Fibroblast of skin of scalp (primary cell): ENCODE measurements at places on chromosomes 4 and X.

DNA sequence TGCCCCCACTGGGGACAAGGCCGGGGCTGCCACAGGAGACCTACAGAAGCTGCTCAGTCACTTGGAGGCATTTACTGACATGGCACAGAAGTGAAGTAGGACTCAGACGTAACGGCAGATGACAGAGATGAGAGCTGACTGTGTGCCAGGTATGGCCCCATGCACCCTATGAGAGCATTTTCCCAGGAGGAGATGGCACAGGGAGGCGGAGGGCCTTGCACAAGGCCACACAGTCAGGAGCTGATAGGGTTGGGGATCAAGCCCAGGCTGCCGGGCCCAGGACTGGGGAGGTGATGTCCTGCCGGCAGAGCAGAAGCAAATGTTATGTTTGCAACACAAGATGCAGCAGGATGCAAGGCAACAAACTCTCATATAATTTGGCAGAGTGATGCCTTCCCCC is 34.1 kb downstream of the NAT8L start:
- DNase-seq = no peak

GRCh38 chrX:45143455-45143854 is 57.2 kb downstream of the DIPK2B start:
- no peak for DNase-seq

GRCh38 chr4:55468724-55469123 is 73.0 kb downstream of the TMEM165 start:
- DNase-seq = peak; percentile 54

DNA sequence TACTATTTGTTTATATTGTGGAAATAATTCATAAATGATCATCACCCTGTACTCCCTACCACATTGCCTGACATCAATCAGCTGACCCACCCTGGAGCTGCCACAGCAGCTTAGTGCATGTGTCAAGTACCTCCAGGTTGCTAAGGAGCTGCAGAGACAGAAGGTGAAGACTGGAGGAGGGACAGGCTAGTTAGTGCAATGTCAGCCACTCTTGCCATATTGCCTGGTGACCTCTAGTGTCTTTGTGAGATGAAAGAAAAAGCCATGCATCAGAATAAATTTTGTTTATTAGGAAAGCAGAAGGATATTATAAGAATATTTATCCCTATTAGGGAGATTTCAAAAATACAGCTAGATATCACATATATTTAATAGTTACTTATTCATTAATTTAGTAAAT is 243.9 kb upstream of the FAT4 start:
- no peak for DNase-seq

- no peak for DNase-seq
These were observed 26.8 kb downstream of the SH3TC1 start for GRCh38 chr4:8225706-8226443.

DNA sequence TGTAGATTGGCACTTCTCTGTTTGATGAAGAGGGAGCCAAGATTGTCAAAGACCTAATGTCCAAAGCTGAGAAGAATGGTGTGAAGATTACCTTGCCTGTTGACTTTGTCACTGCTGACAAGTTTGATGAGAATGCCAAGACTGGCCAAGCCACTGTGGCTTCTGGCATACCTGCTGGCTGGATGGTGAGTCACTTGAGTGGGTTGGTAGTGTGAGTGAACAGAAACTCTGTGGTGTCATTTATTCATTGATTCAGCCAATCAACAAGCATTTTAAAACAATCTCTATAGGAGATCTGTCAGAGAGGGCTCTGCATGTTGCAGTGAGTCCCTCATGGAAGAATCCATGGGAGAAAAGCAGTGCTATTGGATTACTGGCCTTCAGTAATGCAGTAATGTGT is 16.3 kb downstream of the TAF9B start:
- peak; percentile 29 for DNase-seq

- no peak for DNase-seq
These were observed 6.2 kb downstream of the SUV39H1 start for GRCh38 chrX:48702716-48703115.

- no peak for DNase-seq
These were observed 27.7 kb downstream of the PDGFRA start for GRCh38 chr4:54256491-54257486.

DNA sequence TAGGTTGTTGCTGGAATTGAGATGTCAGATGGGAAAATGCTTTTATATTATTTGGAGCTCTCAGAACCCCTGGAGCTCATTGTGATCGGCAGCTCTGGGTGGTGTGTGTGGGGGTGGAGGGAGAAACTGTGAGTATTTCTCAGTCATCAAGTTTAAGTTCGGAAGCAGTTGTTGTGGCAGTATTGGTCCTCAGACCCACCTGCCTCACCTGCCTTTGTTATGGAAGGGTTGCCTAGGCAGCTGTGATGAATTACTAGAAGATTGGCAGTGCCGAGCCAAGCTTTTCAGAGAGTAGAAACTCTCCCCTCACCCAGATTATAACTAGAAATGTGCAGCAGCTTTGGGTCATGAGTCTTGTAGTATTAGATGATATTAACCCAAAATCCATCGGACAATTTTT is 9.5 kb downstream of the IGSF1 start:
- DNase-seq = no peak

- DNase-seq = no peak
These were observed 187.4 kb upstream of the TEX13C start for GRCh38 chrX:125132274-125132673.

DNA sequence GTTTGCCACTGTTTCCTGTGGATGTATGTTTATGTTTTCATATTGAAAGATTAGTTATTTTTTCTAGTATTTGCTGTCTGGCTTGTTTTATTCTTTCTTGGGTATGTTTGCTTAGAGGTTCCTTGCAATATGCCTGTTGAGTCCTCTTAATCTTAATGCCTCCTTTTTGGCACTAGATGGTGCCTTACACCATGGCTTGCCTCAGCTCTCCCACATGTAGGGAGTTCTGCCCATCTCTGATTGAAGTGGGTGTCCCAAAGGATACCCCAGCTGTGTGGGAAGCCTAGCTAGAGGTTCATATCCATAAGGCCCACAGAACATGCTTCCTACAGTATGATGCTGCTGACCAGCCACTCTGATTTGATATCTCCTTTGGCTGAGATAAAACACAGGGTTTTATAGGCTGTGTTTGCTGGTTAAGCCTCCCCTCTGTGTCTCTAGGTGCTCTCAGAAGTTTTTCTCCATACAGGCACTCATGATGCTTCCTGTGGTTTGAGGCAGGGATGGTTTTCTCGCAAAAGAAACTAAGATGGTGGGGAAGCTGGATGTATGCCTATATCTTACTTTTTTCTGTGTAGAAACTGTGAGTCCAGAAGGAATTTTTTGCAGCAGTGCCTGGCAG is 162.4 kb downstream of the ASB9 start:
- DNase-seq = peak; percentile 0

- DNase-seq = no peak
These were observed 265.7 kb downstream of the IQCM start for GRCh38 chr4:149549911-149550310.

- DNase-seq = peak; percentile 38
These were observed 1508.9 kb downstream of the STIM2 start for GRCh38 chr4:28369499-28369898.

DNA sequence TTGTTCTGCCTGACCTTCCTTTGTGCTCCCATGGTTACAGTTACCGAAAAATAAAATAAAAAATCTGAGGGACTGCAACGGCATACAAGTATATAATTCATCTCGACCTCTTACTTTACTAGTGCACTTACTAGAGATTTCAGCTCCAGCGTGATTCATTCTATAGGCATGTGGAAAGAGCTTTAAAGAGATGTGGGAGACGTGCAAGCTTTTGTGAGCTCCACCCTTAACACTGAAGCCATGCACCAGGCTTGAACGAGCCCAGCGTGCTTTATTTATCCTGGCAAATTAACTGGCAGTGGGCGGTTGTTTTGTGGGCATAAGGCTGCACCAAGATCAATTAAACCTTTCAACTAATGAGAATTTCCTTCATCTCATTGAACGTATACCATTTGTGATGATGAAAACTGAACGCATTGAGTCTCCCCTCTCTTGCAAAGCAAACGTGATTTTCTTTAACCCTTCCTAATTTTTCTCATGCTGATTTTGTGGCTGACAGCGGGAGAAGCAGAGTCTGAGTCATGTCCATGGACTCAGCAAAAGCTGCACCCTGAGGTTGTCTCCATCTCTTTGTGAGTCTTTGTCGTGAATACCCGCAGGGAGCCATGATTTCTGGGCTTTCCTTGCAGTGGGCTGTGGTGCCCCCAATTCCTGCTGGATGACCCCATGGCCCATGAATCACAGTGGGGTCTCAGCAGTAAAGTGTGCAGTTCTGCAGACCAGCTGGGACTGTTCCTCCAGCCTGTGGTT is 60.1 kb downstream of the MXRA5 start:
- DNase-seq = peak; percentile 91

- no peak for DNase-seq
These were observed 32.7 kb downstream of the ADGRG2 start for GRCh38 chrX:19089555-19090040.

DNA sequence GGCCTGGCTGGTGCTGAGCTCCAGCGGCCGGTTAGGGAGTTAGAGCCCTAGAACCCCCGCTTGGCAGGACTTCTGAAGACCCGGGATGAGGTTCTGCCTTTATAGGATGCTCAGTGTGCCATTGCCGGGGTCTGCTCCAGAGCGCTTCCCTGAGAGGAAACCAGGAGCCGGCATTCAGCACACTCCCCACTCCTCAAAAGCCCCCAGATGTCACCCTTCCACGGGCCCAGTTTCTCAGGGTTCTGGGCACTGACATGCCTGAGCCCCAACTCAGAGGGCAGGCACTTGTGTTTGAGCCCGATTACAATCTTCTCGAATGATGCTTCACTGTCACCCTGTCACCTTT is 6.5 kb downstream of the NKX3-2 start:
- DNase-seq = no peak

- DNase-seq = peak; percentile 19
These were observed 107.2 kb downstream of the TRIML1 start for GRCh38 chr4:188246488-188246887.

DNA sequence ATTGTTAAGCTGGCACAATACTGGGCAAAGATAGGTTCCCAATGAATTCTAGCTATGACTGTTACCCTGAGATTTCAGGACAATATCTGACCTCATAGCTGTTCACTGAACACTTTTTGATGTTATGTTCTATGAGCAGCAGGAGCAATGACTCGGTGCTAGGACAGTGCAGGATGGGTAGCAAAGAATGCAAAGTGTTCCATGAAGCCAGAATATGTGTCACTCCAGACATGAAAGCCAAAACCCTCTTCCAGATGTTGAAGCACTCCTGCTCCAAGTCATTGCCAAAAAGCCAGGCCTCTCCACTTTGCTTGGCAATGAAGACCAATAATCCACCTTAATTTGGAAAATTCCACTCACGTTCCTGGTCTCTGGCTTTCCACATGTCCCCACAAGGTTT is 300.9 kb upstream of the CPEB2 start:
- peak; percentile 9 for DNase-seq

GRCh38 chrX:106615041-106615440 is 3.3 kb downstream of the RADX start:
- DNase-seq = no peak

DNA sequence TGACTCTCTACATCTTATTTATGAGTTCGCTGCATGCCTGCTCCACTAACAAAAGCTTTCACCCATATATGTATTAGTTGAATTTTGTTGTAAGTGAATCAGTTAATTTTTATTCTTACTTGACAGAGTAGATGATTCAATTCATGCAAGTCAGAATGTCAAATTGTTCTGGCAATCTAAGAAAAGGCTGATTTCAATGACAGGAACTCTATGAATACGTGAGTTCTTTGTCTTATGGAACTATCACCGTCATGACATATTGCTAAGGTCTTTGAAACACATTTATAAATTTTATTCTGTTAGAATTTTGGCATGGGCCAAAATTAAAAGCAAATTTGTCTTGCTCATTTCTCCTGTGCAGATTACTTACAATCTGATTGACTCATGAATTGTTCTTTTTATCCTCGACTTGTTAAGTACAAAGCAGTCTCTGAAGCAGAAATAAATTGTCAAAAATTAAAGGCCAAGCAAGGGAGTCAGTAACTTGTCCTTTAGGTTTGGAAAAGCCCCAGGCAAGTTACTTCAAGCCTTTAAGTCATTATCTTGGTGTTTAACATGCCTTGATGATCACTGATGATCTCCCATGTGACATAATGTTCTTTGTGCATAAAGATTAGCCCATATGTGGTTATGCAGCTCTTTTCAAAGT is 89.0 kb upstream of the GC start:
- no peak for DNase-seq

DNA sequence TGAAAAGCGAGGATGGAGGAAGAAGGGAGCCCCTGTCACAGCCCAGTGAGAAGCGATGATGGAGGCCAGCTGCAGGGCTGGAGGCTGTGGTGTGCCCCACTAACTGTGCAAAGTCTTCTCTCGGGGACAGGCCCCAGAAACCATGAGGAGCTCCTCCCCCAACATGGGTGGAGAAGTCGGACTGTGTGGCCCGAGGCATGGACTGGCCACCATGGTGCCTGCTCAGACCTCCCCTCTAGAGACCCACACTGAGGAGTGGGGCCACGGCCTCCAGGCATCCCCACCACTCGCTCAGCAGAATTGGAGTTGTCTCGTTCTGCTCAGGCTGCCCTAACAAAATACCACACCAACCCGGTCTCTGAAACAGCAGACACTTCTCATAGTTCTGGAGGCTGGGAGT is 12.2 kb upstream of the PDE6B start:
- DNase-seq = no peak

GRCh38 chr4:135244056-135244455 is 1042.5 kb upstream of the PABPC4L start:
- DNase-seq = peak; percentile 52
